G401 (cell line): ENCODE measurements at places on chromosomes 5 and 9. TPM values are rescaled to one million over a fixed set of nuclear protein-coding genes. Genes with fewer than 3 reads are reported as not detected.

TXN gene
- total RNA-seq, result 323 and 340 TPM in 2 replicates

EFNA5 gene
- 0.54 and 0.98 TPM in 2 replicates for total RNA-seq

FOXI1 gene
- not detected in 2 replicates for total RNA-seq

ZNF454 gene
- total RNA-seq, result not detected in 2 replicates

C9orf50 gene
- total RNA-seq, result not detected in 2 replicates

INSL4 gene
- total RNA-seq, result not detected in 2 replicates

PCDHGA4 gene
- total RNA-seq, result 0.06 TPM in 1 of 2 replicates, not detected in the other
